ENCODE measurements at places on chromosomes 1 and 21. TPM values are rescaled to one million over a fixed set of nuclear protein-coding genes. Genes with fewer than 3 reads are reported as not detected.

Gene LIPI
- total RNA-seq: not detected

Gene PROK1
- not detected for total RNA-seq

Gene SHISA4
- 21.2 TPM for total RNA-seq

Gene SIPA1L2
- 14.2 TPM for total RNA-seq

Gene HUNK
- total RNA-seq: not detected

Gene PLCH2
- 0.32 TPM for total RNA-seq

Gene RNPEP
- total RNA-seq: 73.5 TPM

DNA sequence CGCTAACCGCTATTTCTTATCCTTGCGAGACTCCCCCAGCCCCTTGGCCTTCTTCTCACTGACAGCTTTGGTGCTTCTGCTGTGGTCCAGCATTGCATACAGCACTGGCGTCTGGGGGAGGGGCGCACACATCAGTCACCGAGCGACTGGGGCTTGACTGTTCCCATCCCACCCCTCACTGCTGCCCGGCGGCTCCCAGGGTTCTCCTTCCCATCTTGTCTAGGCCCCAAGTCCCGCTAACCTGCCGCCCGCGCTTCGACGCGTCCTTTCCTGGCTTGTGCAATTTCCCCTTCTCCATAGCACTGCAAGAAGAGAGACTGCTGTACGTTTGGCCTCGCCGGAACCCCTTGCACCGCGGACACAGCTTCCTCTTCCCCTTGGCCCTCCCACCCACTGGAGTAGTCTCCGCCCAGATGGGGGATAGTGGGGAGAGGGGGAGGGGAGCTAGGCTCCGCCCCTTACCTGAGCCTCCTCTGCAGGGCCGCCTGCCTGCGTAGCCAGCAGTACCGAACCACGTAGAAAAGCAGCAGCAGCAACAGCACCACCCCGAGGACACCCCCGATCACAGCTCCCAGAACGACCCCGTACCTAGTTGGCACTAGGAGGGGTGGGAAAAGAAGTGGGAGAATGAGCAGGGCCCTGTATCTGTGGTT is 3.8 kb downstream of the MPZ start:
- H3K4me3 ChIP-seq: peak overlapping the region; percentile 33
- no peaks in the 10 kb centered on the region for H3K36me3 ChIP-seq
- DNase-seq: peak; percentile 64
- peaks cover 35% of the 10 kb centered on the region for H3K4me1 ChIP-seq
- H3K27me3 ChIP-seq: no peaks in the 10 kb centered on the region

DNA sequence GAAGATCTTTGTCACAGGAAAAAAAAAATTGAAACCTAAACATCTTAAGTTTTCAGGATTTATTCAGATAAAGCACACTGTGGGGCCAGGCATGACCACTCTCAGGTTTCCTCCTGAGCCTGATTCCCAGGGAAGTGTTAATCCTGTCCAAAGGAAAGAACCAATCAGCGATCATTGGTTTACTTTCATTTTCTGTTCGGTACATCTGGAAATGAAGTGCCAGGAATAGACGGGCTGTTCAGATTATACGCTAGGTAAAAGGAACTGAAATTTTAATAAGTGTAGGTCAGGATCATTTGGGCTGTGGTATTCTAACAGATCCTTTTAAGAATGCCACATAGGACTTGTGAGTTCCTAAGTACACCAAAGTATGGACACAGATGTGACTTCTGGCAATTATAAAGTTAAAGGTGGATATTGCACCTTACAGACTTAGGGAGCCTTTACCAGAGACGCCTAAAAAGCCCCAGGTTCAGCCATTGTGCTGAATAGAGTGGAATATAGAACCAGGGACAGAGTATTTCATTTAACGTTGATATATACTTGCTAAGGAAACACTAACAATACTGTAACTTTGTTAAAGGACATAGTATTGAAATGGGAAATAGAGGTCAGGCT is 9.3 kb upstream of the CACYBP start:
- no peaks in the 10 kb centered on the region for H3K36me3 ChIP-seq
- no peaks in the 10 kb centered on the region for H3K27me3 ChIP-seq
- peak; percentile 88 for DNase-seq
- peak overlapping the region; percentile 91 for H3K4me3 ChIP-seq
- peak overlapping the region; percentile 83 for H3K27ac ChIP-seq
- peaks cover 22% of the 10 kb centered on the region for H3K4me1 ChIP-seq

DNA sequence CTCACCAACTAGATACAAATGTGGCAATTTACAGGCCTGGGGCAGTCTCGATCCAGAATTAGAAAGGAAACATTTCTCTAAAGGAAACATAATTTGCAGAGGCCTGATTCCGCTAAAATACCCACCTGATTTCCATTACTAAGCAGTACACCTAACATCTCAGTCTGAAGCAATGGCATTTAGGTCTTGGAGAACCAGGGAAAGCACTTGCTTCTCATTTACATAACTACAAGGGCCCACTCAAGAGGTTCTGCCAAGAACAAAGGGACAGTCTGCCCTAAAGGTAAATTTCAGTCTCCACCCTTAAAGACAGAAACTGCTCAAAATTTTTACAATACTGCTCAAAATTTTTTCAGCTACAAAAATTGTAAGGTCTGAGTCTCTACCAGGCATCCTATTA is 123.7 kb upstream of the GJB5 start:
- H3K27ac ChIP-seq: no peak overlapping the region
- H3K4me1 ChIP-seq: no peaks in the 10 kb centered on the region
- H3K27me3 ChIP-seq: no peaks in the 10 kb centered on the region
- DNase-seq: no peak

DNA sequence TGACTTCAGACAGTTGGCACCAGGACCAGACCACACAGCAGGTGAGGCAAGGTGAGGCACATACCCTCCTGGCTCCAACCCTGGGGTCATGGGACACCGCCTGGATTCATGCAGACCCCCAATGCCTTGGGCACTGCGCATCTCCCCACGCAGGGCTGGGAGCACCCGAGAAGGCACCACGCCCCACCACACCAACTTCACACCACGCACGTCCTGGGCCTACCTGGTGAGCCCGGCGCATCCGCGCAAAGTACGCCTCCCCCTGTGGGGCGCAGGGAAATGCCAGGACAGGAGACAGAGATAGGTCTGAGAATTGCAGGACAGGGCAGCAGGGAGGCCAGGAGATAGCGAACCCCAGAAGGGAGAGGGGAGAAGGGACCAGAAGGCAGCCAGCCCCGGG is 58.5 kb downstream of the LDLRAD2 start:
- peaks cover 10% of the 10 kb centered on the region for H3K4me1 ChIP-seq
- no peak overlapping the region for H3K4me3 ChIP-seq
- peak overlapping the region; percentile 46 for H3K27ac ChIP-seq
- H3K36me3 ChIP-seq: peaks cover 78% of the 10 kb centered on the region
- DNase-seq: no peak

GRCh38 chr1:116359060-116359830 is 13.8 kb upstream of the ATP1A1 start:
- H3K36me3 ChIP-seq: no peaks in the 10 kb centered on the region
- H3K4me3 ChIP-seq: no peak overlapping the region
- H3K27me3 ChIP-seq: no peaks in the 10 kb centered on the region
- peaks cover 21% of the 10 kb centered on the region for H3K4me1 ChIP-seq
- DNase-seq: peak; percentile 34

DNA sequence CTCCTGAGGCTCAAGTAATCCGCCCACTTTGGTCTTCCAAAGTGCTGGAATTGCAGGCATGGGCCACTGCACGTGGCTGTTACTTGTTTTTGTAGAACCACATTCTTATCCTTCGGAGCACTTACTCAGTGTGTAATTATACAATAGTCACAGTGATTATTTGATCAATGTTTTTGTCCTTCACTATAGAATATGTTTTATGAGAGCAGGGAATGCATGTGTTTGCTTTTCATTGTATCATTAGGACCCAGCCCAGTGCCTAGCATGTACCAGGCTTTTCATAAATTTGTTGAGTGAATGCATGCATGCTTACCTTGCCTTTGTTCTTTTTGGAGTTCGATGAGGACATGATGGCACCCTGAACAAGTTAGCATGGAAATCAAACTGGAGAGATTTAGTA is 5.8 kb downstream of the SZT2 start:
- peaks cover 4% of the 10 kb centered on the region for H3K4me1 ChIP-seq
- DNase-seq: no peak
- H3K36me3 ChIP-seq: no peaks in the 10 kb centered on the region
- H3K4me3 ChIP-seq: no peak overlapping the region

GRCh38 chr1:53895421-53895820 is 1.4 kb downstream of the DIO1 start:
- no peaks in the 10 kb centered on the region for H3K36me3 ChIP-seq
- no peak overlapping the region for H3K27ac ChIP-seq
- no peaks in the 10 kb centered on the region for H3K4me1 ChIP-seq
- no peak for DNase-seq

- H3K27me3 ChIP-seq: no peaks in the 10 kb centered on the region
- H3K4me3 ChIP-seq: no peak overlapping the region
- no peaks in the 10 kb centered on the region for H3K36me3 ChIP-seq
- DNase-seq: no peak
- H3K4me1 ChIP-seq: no peaks in the 10 kb centered on the region
These were observed 11.8 kb downstream of the CD101 start for GRCh38 chr1:117013309-117013858.

DNA sequence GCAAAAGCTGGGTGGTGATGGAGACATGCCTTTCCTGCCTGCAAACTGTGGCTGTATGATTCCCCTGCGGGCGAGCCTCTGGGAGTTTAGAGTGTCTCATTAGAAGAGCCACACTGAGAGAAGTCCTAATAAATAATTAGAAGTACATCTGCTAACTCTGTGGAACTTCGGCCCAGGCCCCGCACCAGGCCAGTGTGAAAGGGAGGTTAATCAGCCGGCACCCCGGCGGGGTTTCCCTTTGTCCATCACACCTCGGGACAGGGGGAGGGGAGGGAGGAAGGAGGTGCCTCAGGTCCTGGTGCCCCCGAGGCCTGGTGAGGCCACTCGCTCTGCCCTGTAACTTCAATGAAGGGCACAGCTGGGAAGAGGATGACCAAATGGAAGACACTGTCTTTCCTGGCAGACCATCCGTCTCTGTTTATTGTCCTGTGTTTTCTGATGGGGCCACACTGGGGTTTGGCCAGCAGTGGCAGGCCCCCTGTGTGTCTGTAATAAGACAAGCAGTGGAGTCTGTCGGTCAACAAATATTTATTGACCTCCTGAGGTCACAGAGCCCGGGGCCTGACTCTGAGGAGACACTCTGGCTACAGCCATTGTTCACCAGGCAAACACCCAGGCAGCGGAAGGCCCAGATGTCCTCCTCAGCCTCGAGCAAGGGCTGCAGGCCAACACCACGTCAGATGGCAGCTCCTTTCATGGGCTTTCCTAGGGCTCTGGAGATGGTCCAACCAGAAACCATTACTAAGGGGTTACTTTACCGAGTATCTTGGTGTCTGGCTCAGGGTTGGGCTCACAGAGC is 267.5 kb upstream of the RAB4A start:
- no peaks in the 10 kb centered on the region for H3K4me1 ChIP-seq
- no peaks in the 10 kb centered on the region for H3K27me3 ChIP-seq
- no peak overlapping the region for H3K4me3 ChIP-seq
- no peak overlapping the region for H3K27ac ChIP-seq
- no peaks in the 10 kb centered on the region for H3K36me3 ChIP-seq

GRCh38 chr1:54623216-54624007 is at the start of gene FAM151A:
TSS of gene FAM151A (minus strand) at chr1:54623525. CDS start at chr1:54623395, 130 bp downstream.
- no peak for DNase-seq
- H3K27me3 ChIP-seq: peaks cover 5% of the 10 kb centered on the region
- no peaks in the 10 kb centered on the region for H3K36me3 ChIP-seq
- H3K4me3 ChIP-seq: no peak within 1 kb of the TSS

- H3K36me3 ChIP-seq: no peaks in the 10 kb centered on the region
- no peak overlapping the region for H3K27ac ChIP-seq
- no peaks in the 10 kb centered on the region for H3K27me3 ChIP-seq
- no peaks in the 10 kb centered on the region for H3K4me1 ChIP-seq
- no peak for DNase-seq
These were observed 72.3 kb upstream of the SLFNL1 start for GRCh38 chr1:41093826-41094225.

- H3K27ac ChIP-seq: no peak overlapping the region
- DNase-seq: no peak
- H3K4me1 ChIP-seq: no peaks in the 10 kb centered on the region
- H3K4me3 ChIP-seq: no peak overlapping the region
These were observed 118.5 kb downstream of the DMRTB1 start for GRCh38 chr1:53577761-53578100.

- no peak overlapping the region for H3K4me3 ChIP-seq
- no peaks in the 10 kb centered on the region for H3K36me3 ChIP-seq
- no peaks in the 10 kb centered on the region for H3K27me3 ChIP-seq
- H3K4me1 ChIP-seq: no peaks in the 10 kb centered on the region
- no peak overlapping the region for H3K27ac ChIP-seq
These were observed 1585.7 kb downstream of the BRINP3 start for GRCh38 chr1:188891958-188892357.

- no peak overlapping the region for H3K27ac ChIP-seq
- no peaks in the 10 kb centered on the region for H3K36me3 ChIP-seq
- H3K4me3 ChIP-seq: no peak overlapping the region
- H3K27me3 ChIP-seq: peaks cover 6% of the 10 kb centered on the region
These were observed 176.7 kb downstream of the CAMTA1 start for GRCh38 chr1:6961905-6962477.

DNA sequence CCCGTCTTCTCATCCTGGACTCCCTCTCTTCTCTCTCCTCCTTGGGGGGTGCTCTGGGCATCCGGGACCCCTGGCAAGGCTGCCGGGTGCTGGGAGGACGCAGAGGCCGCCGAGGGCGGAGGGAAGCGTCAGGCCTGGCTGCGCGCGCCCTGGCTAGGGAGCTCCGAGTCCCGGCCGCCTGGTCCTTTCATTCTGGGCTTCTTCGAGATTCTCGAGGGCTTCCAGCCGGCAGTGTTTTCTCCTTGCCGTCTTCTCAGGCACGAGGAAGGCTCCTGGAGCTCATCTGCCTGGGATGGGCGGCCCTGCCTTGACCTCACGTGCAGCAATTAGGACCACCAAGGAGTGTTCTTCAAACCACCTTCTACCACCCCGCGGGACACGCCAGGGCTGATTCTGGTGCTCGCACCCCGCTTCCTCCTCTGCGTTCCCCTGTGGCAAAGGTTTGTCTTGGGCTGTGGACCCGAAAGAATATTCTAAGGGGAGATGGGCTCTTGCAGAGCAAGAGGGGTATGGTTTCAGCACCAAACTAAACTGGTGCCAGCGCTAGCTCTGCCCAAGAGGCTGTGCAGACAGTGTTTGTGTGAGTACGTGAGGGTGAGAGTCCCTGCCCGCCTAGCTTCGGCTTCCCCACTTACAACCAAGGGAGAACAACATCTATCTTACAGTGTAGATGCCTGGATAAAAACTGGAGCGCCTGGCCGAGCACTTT is 36.5 kb downstream of the PIK3CD start:
- H3K4me1 ChIP-seq: peaks cover 25% of the 10 kb centered on the region
- H3K27me3 ChIP-seq: peaks cover 4% of the 10 kb centered on the region

DNA sequence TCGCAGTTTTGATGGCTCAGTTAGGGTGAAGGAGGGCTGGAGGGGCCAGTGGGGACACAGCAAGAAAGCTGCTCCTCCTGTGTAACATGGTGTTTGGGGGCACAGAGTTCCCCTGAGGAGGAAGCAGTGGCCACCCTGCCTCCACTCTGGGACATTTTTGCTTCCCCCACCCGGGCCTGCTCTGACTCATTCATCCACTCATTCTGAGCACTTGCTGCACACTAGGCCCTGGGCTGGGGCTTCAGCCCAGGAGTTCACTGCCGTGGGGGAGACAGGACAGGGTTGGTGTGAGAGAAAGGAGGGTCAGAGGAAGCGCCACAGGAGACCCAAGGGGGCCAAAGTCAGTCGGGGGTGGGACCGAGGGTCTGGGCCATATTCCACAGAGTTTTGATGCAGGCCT is 41.4 kb upstream of the ACOT11 start:
- H3K36me3 ChIP-seq: no peaks in the 10 kb centered on the region
- DNase-seq: no peak
- peaks cover 1% of the 10 kb centered on the region for H3K27me3 ChIP-seq
- H3K27ac ChIP-seq: no peak overlapping the region

GRCh38 chr1:15031251-15031933 is 122.2 kb upstream of the TMEM51 start:
- DNase-seq: no peak
- H3K4me1 ChIP-seq: no peaks in the 10 kb centered on the region
- H3K27me3 ChIP-seq: no peaks in the 10 kb centered on the region
- H3K36me3 ChIP-seq: no peaks in the 10 kb centered on the region
- H3K4me3 ChIP-seq: no peak overlapping the region
